Thoracic aorta (tissue), 2 donors: ENCODE measurements at places on chromosomes 5 and 9. TPM values are rescaled to one million over a fixed set of nuclear protein-coding genes. Genes with fewer than 3 reads are reported as not detected.

SOHLH1 gene
- total RNA-seq, result not detected

DNA sequence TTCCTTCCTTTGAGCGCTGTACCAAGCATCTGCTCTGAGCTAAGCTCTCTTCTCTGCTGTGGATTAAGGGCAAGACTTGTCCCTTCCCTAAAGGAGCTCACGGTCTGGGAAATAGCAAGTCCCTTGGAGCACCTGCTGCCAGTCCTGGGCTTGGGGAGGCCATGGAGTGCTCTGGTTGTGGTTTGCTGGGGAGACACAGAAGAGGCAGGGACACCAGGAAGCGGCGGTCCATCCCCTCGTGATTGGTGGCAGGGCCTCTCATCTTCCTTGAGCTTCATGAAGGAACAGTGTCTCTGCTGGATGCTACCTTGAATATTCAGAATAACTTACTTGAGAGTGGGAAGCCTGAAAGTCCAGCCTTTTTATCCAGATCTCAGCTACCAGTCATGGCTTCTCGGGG lies 35.3 kb downstream of the COL5A1 start:
- no peak for DNase-seq

DNA sequence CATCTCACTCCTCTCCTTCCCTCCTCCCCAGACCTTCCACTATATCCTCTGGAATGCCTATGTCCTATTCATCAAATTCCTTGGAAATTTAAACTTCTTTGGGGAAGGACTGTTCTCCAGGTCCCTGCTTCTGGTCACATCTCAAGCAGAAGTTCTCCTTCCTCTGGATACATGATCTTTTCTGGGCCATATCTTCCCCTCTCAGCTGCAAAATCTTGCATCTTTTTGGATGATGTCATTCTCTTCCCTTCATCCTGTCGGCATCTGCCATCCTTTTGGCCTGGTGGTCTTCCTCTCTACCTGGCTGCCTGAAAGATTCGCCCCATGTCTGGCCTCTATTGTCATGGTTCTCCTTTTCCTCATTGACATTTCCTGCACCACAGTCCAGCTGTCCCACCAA lies 5.2 kb upstream of the DIRAS2 start:
- no peak for DNase-seq

- no peak for DNase-seq
These were observed 4.1 kb downstream of the PLPP1 start for GRCh38 chr5:55530669-55531068.

DNA sequence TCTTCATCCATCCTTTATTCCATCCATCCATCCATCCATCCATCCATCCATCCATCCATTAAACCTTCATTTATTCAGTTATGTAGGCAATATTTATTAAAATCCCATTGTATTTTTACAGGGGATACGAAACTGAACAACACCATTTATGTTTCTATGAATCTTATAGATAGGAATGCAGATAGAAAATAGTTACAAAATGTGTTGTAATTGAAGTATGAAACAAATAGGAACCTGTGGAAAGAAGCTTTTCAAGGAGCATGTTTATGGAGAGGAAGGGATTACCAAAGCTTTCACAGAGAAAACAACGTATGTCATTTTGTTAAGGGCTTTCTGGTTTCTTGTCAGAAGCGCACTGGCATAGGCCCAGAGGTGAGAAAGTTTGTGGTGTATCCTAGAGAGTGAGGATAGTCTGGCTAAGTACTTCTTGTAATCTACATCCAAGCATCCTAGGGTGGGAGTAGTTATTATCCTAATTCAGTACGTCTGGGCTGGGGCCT lies 184.0 kb downstream of the CNTLN start:
- DNase-seq, result no peak

DNA sequence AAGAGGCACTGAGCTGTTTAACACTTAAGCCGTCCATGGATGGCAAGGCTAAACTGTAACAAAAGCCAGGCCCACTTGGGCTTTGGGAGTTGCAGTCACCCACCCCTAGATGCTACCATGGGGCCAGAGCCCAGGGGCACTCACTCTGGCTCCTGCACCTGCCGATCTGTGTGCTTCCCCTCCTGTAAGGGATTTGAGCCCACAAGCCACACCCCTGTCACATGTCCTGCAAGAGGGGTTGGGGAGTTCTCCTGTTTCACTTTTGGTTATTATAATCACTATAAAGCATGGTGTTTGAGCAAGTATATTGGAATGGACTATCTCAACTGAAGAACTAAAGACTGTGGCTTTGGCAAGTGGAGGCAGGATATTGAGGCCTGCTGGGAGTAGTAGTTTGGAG lies 14.0 kb upstream of the GPR151 start:
- DNase-seq, result no peak

DNA sequence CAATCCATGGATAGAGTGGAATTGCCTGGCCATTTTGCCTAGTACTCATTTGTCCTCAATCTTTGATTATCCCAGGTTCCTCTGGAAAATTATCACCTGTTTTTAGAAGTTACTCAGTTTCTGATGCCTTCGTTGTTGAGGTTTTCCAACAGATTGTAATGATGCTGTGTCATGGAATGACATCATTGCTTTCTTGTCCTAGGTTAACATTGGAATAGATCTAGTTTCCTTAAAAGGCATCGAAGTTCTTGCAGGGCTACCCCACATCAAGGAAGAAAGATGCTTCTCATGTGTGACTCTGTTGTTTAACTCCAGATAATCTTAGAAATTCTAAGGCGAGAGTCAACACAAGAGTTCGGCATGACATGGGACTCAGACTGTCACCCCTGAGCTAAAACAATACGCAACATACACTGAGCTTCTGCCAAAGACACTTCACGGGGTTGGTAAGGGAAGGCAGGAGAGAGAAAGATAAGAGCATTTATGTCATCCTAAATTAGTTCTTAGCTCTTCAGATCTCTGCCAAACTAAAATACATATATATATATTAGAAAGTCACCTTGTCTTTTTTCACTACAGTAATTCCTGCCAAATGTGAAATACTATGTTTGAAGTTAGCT lies 293.2 kb upstream of the WWC1 start:
- DNase-seq, result no peak

DNA sequence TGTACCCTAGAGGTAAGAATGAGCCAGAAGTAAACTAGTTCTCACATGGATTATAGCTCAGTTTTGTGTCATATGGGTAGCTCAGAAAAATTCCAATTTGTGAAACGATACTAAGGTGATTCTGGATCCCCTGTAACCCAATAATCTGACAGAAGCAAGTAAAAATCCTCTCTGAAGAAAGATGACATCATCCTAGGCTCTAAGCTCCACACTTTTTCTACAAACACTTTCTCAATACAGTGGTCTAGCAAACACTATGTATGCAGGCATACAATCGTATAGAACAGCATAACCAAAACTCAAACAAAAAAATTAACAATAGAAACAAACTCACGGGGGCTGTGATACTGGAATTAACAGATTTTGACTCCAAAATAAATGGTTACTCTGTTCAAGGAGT lies 26.7 kb upstream of the ZNF169 start:
- no peak for DNase-seq

- DNase-seq, result no peak
These were observed 442.9 kb upstream of the SGCD start for GRCh38 chr5:155884041-155884440.

ATG12 gene
- total RNA-seq, result 32.6 TPM

DNA sequence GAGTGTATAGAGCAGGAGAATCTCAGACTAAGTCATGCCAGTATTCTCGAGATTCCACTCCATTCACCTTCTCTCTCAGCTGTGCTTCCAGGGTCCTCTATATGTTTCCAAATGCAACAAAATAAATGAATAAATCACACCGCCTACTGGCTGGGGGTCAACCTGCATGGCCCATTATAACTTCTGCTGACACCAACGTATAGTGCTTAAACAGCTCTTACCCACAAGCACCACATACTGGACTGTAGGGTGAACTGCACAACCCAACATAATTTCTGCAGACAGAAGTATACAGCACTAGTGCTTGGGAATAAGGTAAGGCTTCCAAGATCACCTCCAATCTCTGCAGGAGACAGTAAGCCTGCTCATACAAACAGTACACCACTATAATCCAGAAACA lies 33.1 kb upstream of the HTR4 start:
- DNase-seq, result no peak

DNA sequence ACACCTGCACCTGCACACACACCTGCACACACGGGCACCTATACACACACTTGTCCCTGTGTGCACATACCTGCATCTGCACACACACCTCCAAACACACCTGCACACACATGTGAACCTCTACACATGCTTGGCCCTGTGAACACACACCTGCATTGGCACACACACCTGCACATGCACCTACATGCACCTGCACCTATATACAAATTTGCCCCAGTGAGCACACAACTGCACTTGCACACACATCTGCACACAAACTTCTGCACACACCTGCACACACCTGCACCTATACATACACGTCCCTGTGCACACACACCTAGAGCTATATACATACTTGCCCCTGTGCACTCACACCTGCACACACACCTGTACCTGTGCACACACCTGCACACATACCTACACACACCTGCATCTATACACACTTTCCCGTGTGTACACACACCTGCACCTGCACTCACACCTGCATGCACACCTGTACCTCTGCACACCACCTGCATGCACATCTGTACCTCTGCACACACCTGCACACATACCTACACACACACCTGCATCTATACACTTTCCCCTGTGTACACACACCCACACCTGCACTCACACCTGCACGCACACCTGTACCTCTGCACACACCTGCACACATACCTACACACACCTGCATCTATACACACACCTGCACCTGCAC lies 21.5 kb upstream of the LPCAT1 start:
- no peak for DNase-seq

GRCh38 chr9:92140074-92140753 lies 25.0 kb upstream of the SPTLC1 start:
- DNase-seq, result no peak

STK32A gene
- 9.5 TPM for total RNA-seq

GRCh38 chr5:43191740-43192557 lies at the start of gene NIM1K:
Gene NIM1K (plus strand): TSS chr5:43192225. CDS start chr5:43245776, 53,551 bp downstream.
- peak; percentile 4 for DNase-seq

SLC23A1 gene
- total RNA-seq, result not detected

- DNase-seq, result no peak
These were observed 527.8 kb downstream of the MTRR start for GRCh38 chr5:8396756-8397155.
